ENCODE measurements at places on chromosomes 4 and X. TPM values are rescaled to one million over a fixed set of nuclear protein-coding genes. Genes with fewer than 3 reads are reported as not detected.
A peak's percentile ranks its signal among the peaks of the same experiment; 100 is the strongest.

VEGFD gene
- total RNA-seq = 5.4 TPM

SLC25A4 gene
- 14.0 TPM for total RNA-seq

LDOC1 gene
- total RNA-seq = 10.6 TPM

WNK3 gene
- total RNA-seq = 2.0 TPM

GIMD1 gene
- total RNA-seq = not detected

BMX gene
- 2.0 TPM for total RNA-seq

DCLK2 gene
- total RNA-seq = 5.9 TPM

C1QTNF7 gene
- total RNA-seq = 12.0 TPM

PDHA1 gene
- 41.0 TPM for total RNA-seq

GATA1 gene
- 1.2 TPM for total RNA-seq

TEX13B gene
- total RNA-seq = not detected

CXCL6 gene
- total RNA-seq = 13.8 TPM

- H3K27me3 ChIP-seq = no peaks in the 10 kb centered on the region
- H3K4me1 ChIP-seq = no peaks in the 10 kb centered on the region
- no peak for DNase-seq
Measured at GRCh38 chr4:14848229-14848628, 154.1 kb upstream of the CPEB2 start.

- H3K36me3 ChIP-seq = no peaks in the 10 kb centered on the region
- H3K27me3 ChIP-seq = no peaks in the 10 kb centered on the region
- H3K4me1 ChIP-seq = no peaks in the 10 kb centered on the region
Measured at GRCh38 chr4:151489462-151490203, 80.7 kb downstream of the FHIP1A start.

DNA sequence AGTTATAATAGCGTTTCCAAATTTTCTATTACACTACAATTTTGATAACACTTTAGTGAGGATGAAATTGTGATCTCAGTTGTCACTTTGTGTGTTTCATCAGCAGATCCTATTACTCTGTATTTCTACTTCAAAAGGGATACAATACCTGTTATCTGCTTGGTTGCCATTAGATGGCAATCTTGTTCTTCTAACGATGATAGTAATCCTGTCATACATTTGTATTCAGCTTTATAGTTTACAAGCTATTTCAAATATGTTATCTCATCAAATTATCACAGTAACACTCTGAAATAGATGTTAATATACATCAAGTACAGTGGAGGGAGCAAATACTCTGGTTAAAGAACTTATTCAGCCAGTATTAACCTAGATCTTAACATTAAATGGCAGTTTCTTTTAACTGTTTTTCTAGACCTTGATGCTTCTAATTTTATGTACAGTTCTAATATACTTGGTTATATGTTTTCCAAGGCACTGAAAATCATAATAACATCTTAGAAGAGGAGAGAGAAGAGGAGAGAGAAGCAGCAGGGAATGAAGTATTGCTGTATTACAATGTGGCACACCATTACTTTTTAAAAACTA is 292.0 kb downstream of the CCSER1 start:
- H3K4me3 ChIP-seq = no peak overlapping the region
- no peak for DNase-seq
- no peaks in the 10 kb centered on the region for H3K4me1 ChIP-seq

GRCh38 chr4:174357321-174357720 is 73.6 kb downstream of the CEP44 start:
- H3K4me3 ChIP-seq = no peak overlapping the region
- no peak overlapping the region for H3K27ac ChIP-seq
- H3K4me1 ChIP-seq = no peaks in the 10 kb centered on the region
- no peaks in the 10 kb centered on the region for H3K36me3 ChIP-seq
- no peaks in the 10 kb centered on the region for H3K27me3 ChIP-seq

DNA sequence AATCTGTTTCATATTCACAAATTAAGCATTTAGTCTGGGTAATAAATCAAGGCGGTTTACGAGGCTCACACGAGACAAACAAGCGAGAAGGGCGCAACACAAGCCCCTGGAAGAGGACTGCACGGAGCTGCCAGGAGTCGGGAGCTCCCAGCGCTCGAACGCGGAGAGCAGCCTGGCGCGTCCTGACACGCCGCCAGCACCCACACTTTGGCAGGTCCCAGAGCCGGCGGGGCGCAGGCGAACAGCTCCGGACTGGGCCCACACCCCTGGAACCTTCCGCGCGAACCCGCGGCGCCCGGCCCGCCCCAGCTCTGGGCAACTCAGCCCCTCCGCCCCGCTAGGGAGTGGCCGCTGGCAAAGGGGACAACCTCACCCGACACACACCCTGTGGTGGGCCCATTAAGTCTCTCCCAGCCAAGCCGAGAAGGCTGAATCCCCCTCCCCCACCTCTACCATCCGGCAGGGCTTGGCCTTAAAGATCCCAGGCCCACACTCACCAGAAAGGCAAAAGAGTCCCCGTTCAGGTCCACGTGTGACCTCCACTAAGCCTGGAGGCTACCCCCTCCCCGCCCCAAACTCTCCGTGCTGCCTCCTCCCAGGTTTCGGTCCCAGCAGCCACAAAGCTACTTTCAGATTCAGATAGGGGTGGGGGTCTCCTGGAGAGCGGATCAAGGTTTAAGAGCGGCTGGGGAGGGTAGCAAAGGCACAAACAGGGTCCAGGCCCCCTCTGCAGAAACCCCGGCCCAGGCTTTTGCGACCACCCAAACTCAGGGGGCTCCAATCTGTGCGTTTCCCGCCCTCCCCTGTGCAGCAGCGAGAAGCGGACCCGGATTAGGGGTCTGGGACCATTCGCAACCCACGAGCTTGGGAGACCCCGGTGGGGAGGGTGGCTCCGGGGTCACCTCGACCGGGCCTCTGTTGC is 47.5 kb upstream of the BCOR start:
- H3K27ac ChIP-seq = peak overlapping the region; percentile 3
- no peaks in the 10 kb centered on the region for H3K36me3 ChIP-seq
- H3K4me3 ChIP-seq = peak overlapping the region; percentile 32
- DNase-seq = no peak
- peaks cover 39% of the 10 kb centered on the region for H3K4me1 ChIP-seq
- H3K27me3 ChIP-seq = no peaks in the 10 kb centered on the region

DNA sequence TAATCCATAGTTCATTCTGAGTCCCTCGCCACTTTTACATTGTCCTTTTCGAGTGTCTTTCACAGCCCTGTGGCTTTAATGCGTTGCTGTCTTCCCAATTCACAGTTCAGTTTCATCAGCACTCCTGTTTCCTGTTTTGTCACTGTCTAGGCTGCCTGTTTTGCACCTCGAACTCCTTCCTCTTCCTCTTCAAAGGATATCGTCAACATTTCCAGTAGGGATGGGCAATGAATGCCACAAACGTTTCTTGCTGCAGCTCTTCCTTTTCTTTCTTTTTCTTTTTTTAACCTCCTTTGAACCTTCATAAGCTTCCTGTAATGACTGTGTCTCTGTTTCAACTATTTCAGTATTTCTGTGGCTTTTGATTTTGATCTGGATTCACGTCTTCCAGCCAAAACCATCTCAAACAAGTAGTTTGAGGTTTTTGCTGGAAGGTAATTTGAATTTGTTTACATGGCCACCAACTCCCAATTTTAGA is 105.4 kb downstream of the ANXA3 start:
- H3K36me3 ChIP-seq = no peaks in the 10 kb centered on the region
- H3K27ac ChIP-seq = no peak overlapping the region
- DNase-seq = no peak
- H3K4me3 ChIP-seq = no peak overlapping the region
- peaks cover 21% of the 10 kb centered on the region for H3K4me1 ChIP-seq
- no peaks in the 10 kb centered on the region for H3K27me3 ChIP-seq

DNA sequence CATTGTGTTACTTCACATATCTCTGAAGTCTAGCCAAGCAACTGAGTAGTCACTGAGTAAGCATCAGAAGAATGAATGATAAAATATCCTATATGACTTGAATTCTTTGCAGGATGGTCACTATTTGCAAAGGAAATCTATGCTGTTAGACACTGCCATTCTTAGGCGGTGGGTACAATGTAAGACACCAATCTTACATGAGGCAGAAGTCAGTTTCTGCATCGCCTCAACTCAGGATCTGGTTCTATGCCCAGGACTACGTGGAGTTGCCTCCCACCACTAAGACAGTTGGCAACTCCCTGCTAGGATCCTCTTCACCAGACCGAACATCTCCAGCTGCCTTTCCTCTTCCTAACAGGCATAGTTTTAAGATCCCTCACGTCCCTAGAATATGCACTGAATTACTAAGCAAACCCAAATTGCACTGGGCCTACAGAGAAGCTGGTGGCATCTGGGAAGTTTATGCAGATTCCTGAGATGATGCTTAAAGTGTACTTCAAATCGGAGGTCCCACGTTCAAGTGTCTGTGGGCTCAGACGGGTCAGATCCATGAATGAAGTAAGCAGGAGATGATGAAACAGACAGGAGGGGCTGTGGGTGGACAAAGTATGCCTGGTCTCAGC is 45.6 kb downstream of the SEL1L3 start:
- no peaks in the 10 kb centered on the region for H3K36me3 ChIP-seq
- no peak for DNase-seq
- H3K27ac ChIP-seq = no peak overlapping the region
- no peaks in the 10 kb centered on the region for H3K27me3 ChIP-seq
- no peaks in the 10 kb centered on the region for H3K4me1 ChIP-seq
- H3K4me3 ChIP-seq = no peak overlapping the region

GRCh38 chr4:67122029-67122428 is 423.3 kb downstream of the CENPC start:
- no peaks in the 10 kb centered on the region for H3K36me3 ChIP-seq
- H3K4me3 ChIP-seq = no peak overlapping the region
- DNase-seq = no peak
- no peaks in the 10 kb centered on the region for H3K4me1 ChIP-seq

DNA sequence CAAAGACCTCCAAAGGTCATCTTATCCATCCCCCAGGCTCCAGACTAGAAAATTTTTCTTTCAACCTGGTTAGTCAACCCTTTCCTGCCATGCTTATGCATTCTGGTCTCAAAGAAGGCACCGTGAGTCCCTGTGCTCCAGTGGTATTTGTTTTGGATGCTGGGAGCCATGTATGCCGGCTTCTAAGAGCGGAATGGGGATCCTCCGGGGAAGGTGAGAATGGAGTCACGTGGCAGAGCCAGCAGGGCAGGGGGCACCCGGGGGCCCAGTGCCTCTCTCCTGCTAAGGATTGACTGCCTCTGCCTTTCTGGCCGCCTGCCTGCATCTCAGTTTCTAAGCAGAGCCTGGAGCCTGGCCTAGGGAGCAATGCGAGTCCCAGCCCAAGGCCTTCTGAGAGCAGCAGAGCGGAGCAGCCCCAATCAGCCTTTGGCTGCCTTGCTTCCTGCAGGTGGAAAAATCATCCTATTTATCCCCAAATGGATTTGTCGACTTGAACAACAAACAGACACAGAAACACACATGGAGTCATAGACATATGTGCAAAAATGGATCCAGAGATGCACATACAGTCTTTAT is 141.0 kb downstream of the PJA1 start:
- no peaks in the 10 kb centered on the region for H3K36me3 ChIP-seq
- DNase-seq = peak; percentile 79
- peak overlapping the region; percentile 32 for H3K27ac ChIP-seq
- H3K27me3 ChIP-seq = no peaks in the 10 kb centered on the region

GRCh38 chrX:49212861-49213260 is 12.9 kb upstream of the SYP start:
- no peak overlapping the region for H3K4me3 ChIP-seq
- no peaks in the 10 kb centered on the region for H3K27me3 ChIP-seq
- no peaks in the 10 kb centered on the region for H3K36me3 ChIP-seq
- H3K27ac ChIP-seq = no peak overlapping the region
- H3K4me1 ChIP-seq = no peaks in the 10 kb centered on the region

GRCh38 chrX:87616371-87616770 is 98.8 kb downstream of the KLHL4 start:
- no peaks in the 10 kb centered on the region for H3K27me3 ChIP-seq
- no peak overlapping the region for H3K4me3 ChIP-seq
- no peak for DNase-seq
- no peak overlapping the region for H3K27ac ChIP-seq

DNA sequence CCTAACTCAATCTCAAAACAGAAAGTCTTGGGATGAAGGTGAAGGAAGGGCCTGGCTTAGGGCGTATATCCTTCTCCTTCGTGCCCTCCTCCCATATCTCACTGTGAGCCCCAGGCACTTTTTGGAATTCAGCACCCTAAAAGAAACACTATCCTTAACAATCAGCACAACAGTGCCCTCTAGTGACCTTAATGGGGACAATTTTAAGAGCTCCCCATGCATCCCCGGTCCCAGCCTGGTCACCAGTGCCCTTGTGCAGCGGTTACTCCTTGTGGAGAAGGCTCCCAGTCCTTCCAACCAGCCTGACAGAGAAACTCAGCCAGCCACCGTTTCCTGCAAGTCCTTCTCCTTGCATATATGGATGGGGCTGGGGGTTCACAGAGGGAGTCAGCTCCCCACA is 4.2 kb downstream of the PAK3 start:
- no peaks in the 10 kb centered on the region for H3K36me3 ChIP-seq
- no peak for DNase-seq
- H3K4me3 ChIP-seq = no peak overlapping the region
- H3K27ac ChIP-seq = no peak overlapping the region

DNA sequence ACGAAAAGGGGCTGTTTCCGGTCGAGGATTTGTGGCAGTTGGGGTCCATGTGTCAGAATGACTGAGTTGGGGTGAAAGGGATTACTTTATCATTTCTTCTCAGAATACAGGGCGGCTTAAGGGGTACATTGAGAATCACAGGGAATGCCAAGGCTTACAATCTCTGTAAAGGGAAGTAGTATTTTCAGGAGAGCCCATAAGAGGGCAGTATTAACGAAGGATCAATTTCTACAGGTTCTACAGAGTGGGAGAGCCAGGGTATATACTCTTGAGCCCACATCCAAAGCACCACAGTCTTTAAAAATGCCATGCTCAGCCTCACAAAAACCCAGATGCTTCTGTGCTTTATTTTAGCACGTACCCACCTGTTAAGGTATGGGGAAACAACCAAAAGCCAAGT is 67.7 kb upstream of the ZXDA start:
- H3K4me1 ChIP-seq = no peaks in the 10 kb centered on the region
- no peaks in the 10 kb centered on the region for H3K36me3 ChIP-seq
- no peak for DNase-seq
- H3K27me3 ChIP-seq = no peaks in the 10 kb centered on the region

- H3K4me3 ChIP-seq = no peak overlapping the region
- no peaks in the 10 kb centered on the region for H3K36me3 ChIP-seq
- peaks cover 10% of the 10 kb centered on the region for H3K4me1 ChIP-seq
- H3K27me3 ChIP-seq = no peaks in the 10 kb centered on the region
Measured at GRCh38 chrX:13897566-13897965, 80.7 kb upstream of the GPM6B start.

DNA sequence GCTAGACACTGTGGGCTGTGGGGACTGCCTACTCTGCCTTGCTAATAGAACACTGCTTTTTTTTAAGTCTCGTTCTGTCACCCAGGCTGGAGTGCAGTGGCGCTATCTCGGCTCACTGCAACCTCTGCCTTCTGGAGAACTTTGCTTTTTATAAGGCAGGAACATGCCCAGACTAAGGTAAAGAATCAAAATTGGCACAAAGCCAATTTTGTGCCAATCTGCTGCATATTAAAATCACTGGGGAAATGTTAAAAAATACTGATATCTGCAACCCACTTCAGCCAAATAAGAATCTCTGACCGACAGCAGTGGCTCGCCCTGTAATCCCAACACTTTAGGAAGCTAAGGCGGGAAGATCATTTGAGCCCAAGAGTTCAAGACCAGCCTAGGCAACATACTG is 36.5 kb upstream of the CEP135 start:
- H3K4me1 ChIP-seq = peaks cover 1% of the 10 kb centered on the region
- no peak overlapping the region for H3K27ac ChIP-seq
- no peak overlapping the region for H3K4me3 ChIP-seq
- DNase-seq = no peak
- H3K36me3 ChIP-seq = no peaks in the 10 kb centered on the region
- H3K27me3 ChIP-seq = no peaks in the 10 kb centered on the region

GRCh38 chrX:154374313-154375155 is at the start of gene FLNA:
Gene FLNA, minus strand, starts transcription at chrX:154374634. Its CDS starts 3,389 bp downstream, at chrX:154371245.
- no peaks in the 10 kb centered on the region for H3K36me3 ChIP-seq
- no peaks in the 10 kb centered on the region for H3K27me3 ChIP-seq
- H3K4me1 ChIP-seq = peaks cover 26% of the 10 kb centered on the region
- H3K4me3 ChIP-seq = peak within 1 kb of the TSS; percentile 75
